Transverse colon (tissue), 4 donors: ENCODE measurements at places on chromosomes 4 and X.

- peak overlapping the region; percentile 68 for H3K27ac ChIP-seq
- H3K4me1 ChIP-seq, result peaks cover 10% of the 10 kb centered on the region
- H3K36me3 ChIP-seq, result no peaks in the 10 kb centered on the region
- DNase-seq, result no peak
Observed at GRCh38 chr4:83247415-83248357, 36.9 kb downstream of the COQ2 start.

- peak; percentile 76 for DNase-seq
- H3K4me1 ChIP-seq, result peaks cover 10% of the 10 kb centered on the region
- H3K27ac ChIP-seq, result peak within 1 kb of the TSS; percentile 57
- no peaks in the 10 kb centered on the region for H3K36me3 ChIP-seq
Observed at GRCh38 chr4:155376387-155377268, at the start of gene MAP9. MAP9 (minus strand) TSS chr4:155376965; CDS start chr4:155375850, 1,115 bp downstream.

GRCh38 chr4:144556636-144557035 is 89.3 kb upstream of the HHIP start:
- no peak overlapping the region for H3K4me3 ChIP-seq
- no peaks in the 10 kb centered on the region for H3K4me1 ChIP-seq
- no peaks in the 10 kb centered on the region for H3K27me3 ChIP-seq
- DNase-seq, result no peak
- no peaks in the 10 kb centered on the region for H3K36me3 ChIP-seq
- H3K27ac ChIP-seq, result no peak overlapping the region

DNA sequence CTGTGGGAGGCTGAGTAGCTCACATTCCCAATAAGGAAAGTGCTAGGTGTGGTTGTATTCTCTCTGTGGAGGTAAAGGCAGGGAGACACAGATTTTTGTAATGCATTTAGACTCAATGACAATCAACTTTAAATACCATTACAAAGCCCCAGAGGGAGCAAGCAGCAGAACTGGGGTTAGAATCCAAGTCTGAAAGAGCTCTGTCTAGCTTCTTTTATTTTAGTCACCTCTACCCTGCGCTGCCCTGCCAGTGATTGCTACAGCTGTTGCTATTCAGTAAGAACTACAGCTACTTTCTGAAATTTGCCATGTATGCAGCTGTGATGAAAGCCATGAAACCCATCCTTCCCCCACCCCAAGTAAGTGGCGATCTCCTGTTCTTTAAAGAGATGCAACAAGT is 22.5 kb downstream of the SLC39A8 start:
- H3K27ac ChIP-seq, result no peak overlapping the region
- no peaks in the 10 kb centered on the region for H3K27me3 ChIP-seq
- no peak overlapping the region for H3K4me3 ChIP-seq
- DNase-seq, result no peak
- peaks cover 3% of the 10 kb centered on the region for H3K4me1 ChIP-seq
- H3K36me3 ChIP-seq, result no peaks in the 10 kb centered on the region

DNA sequence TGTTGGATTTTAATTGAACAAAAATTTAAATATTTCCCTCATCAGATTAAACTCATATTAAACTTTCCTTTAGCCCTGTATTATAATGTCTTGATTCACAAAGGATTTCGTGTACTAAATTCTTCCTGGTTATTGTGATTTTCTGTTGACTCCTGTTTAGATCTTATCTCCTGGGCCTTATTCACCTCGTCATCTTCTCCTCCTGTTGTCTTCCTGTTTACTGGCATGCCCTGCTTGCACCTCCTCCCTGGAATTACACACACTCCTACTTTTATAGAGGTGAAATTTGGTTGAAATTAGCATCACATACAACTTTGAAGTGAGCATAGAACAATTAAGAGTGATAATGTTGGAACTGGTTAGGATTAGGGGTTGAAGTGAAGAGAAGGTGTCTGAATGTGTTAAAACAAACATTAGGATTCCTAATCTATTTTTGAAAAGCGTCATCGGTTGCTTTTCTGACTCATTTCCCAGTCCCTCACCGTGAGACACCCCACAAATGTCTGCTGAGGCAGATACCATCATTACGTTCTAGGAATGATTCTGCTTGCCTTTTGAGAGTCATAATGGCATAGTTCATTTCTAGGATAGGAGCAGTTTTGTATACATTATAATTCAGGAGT is 32.5 kb downstream of the TLL1 start:
- no peak overlapping the region for H3K4me3 ChIP-seq
- DNase-seq, result no peak
- H3K27ac ChIP-seq, result no peak overlapping the region
- H3K4me1 ChIP-seq, result no peaks in the 10 kb centered on the region
- H3K36me3 ChIP-seq, result no peaks in the 10 kb centered on the region

DNA sequence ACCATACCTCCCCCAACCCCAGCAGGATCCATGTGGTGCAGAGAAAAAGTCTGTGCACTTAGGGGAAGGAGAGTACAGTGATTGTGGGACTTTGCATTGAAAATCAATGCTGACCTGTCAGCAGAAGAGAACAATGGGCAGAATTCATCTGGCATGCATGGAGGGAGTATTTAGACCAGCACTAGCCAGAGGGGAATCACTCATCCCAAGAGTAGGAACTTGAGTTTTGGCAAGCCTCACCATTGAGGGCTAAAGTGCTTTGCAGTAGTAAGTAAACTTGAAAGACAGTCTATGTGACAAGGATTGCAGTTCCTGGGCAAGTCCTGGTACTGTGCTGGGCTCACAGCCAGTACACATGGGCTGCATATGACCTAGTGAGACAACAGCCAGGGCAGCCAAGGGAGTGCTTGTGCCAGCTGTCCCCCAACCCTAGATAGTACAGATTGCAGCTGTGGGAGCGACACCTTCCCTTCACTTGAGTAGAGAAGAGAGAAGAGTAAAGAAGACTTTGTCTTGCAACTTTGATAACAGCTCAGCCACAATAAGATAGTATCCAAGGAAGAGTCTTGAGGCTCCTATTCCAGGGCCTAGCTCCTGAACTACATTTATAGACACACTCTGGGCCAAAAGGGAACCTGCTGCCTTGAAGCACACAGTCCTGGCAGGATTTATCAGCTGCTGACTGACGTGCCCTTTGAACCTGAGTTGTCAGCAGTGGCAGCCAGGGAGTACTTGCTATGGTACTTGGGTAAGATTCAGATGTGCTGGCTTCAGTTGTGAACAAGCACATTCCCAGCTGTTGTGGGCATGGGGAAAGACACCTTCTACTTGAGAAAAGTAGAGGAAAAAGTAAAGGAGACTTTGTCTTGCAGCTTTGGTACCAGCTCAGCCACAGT is 48.7 kb downstream of the HDX start:
- H3K27me3 ChIP-seq, result no peaks in the 10 kb centered on the region
- H3K4me3 ChIP-seq, result no peak overlapping the region
- H3K27ac ChIP-seq, result no peak overlapping the region
- no peak for DNase-seq

- H3K27me3 ChIP-seq, result no peaks in the 10 kb centered on the region
- no peak overlapping the region for H3K27ac ChIP-seq
- no peak overlapping the region for H3K4me3 ChIP-seq
Observed at GRCh38 chrX:154748712-154749339, 2.1 kb downstream of the GAB3 start.

DNA sequence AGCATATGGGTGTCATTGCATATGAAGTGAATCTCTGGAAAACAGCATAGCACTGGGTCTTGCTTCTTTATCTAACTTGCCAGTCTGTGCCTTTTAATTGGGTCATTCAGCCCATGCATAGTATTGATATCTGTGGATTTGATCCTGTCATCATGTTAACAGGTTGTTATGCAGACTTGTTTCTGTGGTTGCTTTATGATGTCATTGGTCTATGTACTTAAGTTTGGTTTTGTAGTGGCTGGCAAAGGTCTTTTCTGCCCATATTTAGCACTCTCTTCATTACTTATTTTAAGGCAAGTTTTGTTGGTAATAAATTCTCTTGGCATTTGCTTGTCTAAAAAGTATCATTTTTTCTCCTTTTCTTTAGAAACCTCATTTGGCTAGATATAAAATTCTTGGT is 221.1 kb upstream of the ITM2A start:
- no peaks in the 10 kb centered on the region for H3K36me3 ChIP-seq
- H3K27me3 ChIP-seq, result no peaks in the 10 kb centered on the region
- no peak overlapping the region for H3K27ac ChIP-seq
- H3K4me1 ChIP-seq, result no peaks in the 10 kb centered on the region
- H3K4me3 ChIP-seq, result no peak overlapping the region

DNA sequence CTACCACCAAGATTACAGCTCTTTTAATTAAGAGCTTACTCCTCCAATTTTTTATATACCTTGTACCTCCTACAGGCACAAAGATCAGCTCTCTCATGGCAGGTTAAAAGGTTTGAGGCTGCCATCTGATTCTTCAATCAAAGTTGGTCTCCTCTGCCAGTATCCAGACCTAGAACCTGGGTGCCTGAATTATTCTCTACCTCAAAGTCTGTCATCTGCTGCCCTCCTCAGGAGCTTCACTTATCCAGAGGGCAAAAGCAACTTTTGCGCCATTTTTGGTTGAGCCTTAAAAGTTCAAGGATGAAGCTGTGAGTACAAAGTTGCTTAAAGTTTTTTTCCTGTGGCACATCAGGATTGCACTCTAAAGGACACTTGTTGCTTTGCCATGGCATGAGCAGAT is 343.7 kb upstream of the PPP1R2C start:
- no peak for DNase-seq
- no peak overlapping the region for H3K27ac ChIP-seq
- no peaks in the 10 kb centered on the region for H3K36me3 ChIP-seq
- H3K27me3 ChIP-seq, result no peaks in the 10 kb centered on the region
- H3K4me1 ChIP-seq, result no peaks in the 10 kb centered on the region
- no peak overlapping the region for H3K4me3 ChIP-seq

DNA sequence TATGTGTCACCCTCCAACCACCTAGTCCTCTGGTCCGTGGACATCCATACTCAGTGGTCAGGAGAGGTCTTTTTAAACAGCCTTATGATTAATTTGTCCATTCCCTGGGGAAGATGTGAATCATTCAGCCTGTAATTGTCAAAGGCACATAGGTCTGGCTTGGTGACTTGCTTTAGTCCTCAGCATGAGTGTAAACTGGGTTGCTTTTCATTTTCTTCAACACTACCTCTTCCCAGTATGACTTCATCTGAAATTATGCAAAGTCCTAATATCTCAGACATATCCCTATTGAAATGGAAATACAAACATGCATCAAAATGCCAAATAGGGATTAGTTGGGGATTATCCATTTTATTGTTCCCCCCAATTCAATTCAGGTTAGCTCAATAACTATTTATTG is 208.3 kb upstream of the AMOT start:
- H3K4me1 ChIP-seq, result no peaks in the 10 kb centered on the region
- DNase-seq, result no peak
- no peaks in the 10 kb centered on the region for H3K27me3 ChIP-seq
- no peaks in the 10 kb centered on the region for H3K36me3 ChIP-seq

DNA sequence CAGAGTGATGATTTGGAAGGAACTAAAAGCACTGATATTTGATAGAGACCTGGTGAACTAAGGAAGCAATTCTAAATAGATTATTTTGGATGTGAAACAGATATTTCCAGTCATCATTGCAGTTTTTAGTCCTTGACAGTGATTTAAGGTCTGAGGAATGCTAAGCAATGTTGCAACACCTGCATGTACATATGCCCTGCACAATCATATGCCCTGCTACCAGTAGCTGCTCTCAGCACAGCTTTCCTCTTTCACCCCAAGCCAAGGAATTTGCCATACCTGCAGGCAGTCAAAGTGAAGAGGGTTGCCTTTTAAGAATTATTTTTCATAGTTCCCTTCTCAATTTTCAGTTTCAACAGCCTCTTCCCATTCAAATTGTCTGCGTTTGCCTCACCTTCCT is 8.7 kb upstream of the FAM47A start:
- no peak for DNase-seq
- no peaks in the 10 kb centered on the region for H3K36me3 ChIP-seq
- no peak overlapping the region for H3K27ac ChIP-seq
- H3K27me3 ChIP-seq, result no peaks in the 10 kb centered on the region
- H3K4me3 ChIP-seq, result no peak overlapping the region
